ENCODE measurements at places on chromosomes 6 and 20.
A peak's percentile ranks its signal among the peaks of the same experiment; 100 is the strongest.

DNA sequence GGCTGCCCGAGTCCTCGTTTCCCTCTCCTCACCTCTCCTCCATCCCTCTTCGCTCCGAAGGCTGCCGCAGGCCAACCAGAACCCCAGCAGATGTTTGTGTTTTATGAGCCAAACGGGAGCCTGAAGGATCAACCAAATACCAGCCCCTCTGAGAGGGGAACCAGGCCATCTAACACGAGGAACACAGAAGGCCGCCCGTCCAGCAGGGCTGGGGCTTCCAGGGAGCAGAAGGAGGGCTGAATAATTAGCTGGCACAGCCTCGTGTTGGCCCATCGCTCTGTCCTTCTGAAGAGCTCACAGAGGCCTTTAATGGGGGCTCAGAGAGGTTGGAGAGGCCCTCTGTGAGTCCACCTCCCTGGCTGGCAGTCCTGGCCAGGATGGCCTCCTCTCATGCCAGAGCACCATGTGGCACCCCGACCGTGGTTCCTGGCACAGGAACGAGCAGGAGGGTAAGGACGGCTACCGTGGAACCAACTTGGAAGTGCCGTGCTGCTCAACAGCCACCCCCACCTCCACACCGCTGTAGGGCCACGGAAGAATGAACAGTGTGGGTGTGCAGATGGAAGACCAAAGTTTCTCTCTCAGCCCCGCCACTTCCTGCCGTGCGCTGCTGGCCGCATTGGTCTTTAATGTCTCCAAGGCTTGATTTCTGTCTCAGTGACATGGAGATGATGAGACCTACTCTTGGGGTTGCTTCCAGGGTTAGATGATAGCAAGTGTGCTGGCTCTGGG lies 155.2 kb downstream of the SCML4 start:
- peak; percentile 28 for DNase-seq

GRCh38 chr6:79584332-79584731 lies 46.8 kb upstream of the SH3BGRL2 start:
- DNase-seq = no peak

DNA sequence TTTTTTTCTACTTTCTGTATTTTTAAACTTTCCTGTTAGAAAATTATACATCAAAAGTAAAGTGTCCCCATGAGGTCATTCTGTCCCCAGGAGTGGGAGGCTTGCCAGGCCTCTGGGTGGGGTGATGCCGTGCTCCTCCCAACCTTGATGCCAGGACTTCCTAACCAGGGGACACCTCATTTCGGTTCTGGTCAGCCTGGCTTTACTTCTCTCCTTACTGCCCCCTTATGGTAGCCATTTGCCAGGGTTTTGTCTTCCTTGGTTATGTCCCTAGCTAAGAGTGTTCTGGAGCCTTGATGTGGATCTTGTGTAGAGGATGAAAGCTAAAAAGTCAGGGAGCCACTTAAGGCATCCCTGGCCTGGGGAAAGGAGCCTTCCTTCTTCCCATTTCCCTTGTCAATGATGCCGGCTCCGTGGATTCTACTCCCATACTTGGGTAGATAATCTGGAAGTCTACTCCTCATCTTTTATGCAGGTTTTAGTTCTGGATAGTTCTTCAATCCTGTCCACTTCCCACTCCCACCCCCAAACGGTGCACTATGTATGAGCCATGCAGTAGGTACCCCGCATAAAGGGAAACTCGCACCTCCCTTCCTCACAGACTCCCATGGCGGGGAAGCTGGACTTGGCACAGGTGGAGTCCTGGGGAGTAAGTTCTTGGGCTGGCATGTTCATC lies 164.1 kb upstream of the SALL4 start:
- peak; percentile 4 for DNase-seq

DNA sequence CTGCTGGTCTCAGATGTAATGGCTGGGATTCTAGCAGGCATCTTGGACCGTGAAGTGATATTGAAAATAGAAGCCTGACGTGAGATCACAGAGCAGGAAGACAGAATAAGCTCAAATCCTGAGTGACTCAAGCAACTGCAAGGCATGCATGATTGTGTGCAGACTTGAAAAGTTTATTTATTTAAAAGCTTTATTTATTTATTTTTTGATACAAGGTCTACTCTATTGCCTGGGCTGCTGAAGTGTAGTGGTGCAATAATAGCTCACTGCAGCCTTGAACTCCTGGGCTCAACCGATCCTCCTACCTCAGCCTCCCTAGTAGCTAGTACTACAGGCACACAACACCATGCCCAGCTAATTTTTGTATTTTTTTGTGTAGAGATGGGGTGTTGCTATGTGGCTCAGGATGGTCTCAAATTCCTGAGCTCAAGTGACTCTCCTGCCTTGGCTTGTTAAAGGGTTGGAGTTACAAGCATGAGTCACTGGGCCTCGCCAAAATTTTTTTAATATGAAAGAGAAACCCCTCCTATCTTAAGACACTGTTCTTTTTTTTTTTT lies 40.1 kb upstream of the RNF144B start:
- no peak for DNase-seq

DNA sequence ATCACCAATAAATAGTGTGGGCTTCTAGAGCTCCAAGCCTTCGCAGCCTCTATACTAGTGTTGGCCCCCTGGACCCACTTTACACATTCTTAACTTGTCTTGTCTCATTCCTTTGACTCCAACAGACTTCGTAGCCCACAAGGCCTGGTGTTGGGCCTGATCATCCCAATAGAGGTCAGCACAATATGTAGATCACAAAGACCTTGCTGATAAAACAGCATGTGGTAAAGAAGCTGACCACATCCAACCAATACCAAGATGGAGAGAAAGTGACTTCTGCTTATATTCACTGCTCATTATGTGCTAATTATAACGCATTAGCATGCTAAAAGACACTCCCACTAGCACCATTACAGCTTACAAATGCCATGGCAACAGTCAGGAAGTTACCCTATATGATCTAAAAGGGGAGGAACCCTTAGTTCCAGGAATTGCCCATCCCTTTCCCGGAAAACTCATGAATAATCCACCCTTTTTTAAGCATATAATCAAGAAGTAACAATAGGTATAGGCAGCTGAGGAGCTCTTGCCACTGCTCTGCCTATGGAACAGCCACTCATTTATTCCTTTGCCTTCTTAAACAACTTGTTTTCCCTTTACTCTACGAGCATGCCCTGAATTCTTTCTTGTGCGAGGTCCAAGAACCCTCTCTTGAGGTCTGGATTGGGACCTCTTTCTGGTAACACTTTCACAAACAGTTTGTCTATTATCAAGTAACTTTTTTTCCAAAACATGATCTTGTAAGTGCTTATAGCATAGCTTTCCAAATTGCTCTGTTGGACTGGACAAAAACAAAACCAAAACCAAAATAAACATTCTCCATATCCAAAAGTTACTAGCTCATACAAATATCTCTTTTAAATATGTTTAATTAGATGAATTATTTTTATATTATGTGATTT lies 54.6 kb upstream of the ECHDC1 start:
- no peak for DNase-seq

GRCh38 chr6:39088331-39088730 lies 26.7 kb downstream of the SAYSD1 start:
- DNase-seq = no peak

DNA sequence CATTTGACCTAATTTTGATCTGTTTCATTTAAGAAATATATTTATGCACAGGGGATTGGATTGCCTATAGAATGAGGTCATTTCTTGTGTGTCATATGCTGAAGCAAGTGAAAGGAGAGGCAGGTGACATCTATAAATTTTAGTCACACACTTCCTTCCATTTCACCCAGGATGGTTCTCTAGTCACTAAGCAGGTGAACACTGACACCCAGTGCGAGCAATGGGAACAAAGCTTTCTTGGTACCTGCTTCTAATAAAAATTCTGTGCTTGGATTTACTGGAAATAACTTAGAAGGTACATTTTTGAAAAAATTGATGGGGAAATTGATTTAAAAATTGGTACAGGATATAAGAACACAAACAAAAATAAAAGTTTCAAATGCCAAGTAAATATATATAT lies 66.9 kb upstream of the MC3R start:
- no peak for DNase-seq

- DNase-seq = no peak
These were observed 45.0 kb upstream of the IRF4 start for GRCh38 chr6:346386-347030.

- no peak for DNase-seq
These were observed 249.3 kb downstream of the PRKN start for GRCh38 chr6:162478192-162478671.

GRCh38 chr6:6811128-6812009 lies 222.8 kb downstream of the LY86 start:
- no peak for DNase-seq

- no peak for DNase-seq
These were observed 70.0 kb downstream of the FOXC1 start for GRCh38 chr6:1679688-1680068.

DNA sequence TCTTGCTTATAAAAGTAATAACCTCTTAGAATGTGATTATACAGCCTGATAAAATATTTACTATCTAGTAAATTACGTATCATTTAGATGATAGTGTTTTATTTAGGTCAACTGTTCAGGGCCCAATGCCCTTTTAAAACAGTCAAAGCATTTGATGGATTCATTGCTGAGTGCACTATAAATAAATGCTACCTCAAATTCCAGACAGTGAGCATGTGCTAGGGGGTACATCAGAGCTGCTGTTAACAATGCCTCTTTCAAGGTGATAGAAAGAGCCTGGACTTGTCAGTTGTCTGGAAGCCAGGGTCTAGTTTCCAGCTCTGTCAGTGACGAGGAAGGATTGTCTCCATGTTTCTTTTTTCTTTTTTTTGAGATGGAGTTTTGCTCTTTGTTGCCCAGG lies 7.5 kb upstream of the TMEM242 start:
- no peak for DNase-seq

GRCh38 chr6:76003113-76003512 lies 69.3 kb downstream of the IMPG1 start:
- DNase-seq = no peak

- no peak for DNase-seq
These were observed 25.7 kb downstream of the PSMG4 start for GRCh38 chr6:3284436-3284876.

- no peak for DNase-seq
These were observed 9.5 kb downstream of the FAM209B start for GRCh38 chr20:56542489-56543030.

- no peak for DNase-seq
These were observed 832.1 kb downstream of the PHF3 start for GRCh38 chr6:64467656-64468055.

GRCh38 chr6:158910484-158911440 lies 89.2 kb downstream of the RSPH3 start:
- DNase-seq = no peak

- no peak for DNase-seq
These were observed 65.7 kb downstream of the RTN4IP1 start for GRCh38 chr6:106563614-106564013.

DNA sequence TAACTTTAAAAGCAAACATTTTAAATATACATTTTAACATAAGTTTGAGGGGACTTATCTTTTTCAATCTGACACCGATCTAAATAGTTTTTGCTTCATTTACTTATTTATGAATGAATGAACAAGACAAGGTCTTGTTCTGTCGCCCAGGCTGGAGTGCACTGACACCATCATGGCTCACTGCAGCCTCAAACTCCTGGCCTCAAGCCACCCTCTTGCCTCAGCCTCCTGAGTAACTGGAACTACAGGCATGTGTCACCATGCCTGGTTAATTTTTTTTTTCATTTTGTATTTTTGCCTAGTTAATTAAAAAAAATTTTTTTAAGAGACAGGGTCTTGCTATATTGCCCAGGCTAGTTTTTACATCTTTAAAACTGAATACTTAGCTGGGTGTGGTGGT lies 25.4 kb downstream of the FBXO9 start:
- no peak for DNase-seq

GRCh38 chr6:25312703-25313102 lies 33.5 kb downstream of the CARMIL1 start:
- DNase-seq = no peak

DNA sequence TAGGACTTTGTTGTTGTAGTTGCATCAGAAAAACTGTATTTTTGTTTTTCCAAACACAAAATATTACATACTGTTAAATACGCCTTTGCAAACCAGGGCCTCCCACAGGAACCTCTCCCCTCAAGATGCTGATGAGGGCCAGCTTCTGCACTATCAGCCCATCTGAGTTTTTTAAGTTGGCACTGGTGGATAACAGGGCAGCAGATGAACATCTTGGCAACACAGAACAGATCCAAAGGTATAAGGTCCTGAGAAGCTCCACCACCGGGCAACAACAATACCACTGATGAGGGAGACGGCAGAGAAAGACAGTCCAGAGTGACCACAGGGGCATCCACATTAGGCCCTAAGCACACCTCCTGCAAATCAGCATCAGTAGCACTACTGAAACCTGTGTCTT lies 177.7 kb downstream of the DLL1 start:
- DNase-seq = no peak

DNA sequence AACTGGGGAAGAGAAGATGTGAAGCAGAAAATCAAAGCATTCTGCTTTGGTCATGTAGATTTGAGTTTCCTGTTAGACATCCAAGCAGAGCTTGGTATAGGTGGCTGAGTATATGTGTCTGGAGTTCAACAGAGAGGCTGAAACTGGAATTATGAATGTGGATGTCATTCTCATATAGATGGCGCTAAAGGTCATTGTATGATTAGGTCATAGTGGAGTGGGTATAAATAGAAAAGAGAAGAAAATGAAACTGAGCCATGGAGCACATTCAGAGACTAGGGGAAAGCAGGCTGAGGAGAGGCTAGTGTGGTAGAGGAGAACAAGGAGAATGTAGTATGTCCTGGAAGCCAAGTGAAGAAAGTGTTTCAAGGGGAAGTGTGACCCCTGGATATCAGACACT lies 295.6 kb upstream of the PLN start:
- no peak for DNase-seq

- no peak for DNase-seq
These were observed 4.1 kb downstream of the TTLL2 start for GRCh38 chr6:167329014-167329413.

DNA sequence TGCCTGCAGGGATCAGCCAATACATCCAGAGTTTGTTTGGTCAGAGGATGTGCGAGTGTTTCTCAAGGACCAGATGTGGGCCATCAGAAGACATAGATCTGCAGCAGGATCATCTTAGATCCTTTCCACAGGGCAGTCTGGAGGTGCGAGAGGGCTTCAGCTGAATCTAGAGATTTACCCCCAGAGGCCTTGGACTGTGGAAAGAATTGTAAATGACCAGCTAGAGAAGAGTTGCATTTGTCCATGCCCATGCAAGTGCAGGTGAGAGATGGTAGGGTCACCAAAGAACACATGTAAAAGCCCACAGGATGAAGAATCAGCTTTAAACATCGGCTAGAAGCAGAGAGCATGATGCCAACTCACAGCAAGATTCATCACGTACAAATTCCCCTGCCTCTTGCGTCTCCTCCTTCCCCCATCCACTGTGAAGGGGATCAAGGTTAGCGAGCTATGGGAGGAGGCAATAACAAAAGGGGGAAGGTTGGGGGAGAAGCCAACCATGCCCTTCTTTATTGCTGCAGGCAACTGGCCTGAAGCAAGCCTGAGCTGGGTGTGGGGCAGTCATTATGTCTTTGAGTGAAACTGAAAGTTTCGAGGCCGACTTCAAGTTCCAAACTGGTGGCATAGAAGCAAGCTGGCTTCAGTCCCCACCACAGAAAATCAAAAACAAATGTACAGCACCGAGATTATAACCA lies 83.5 kb downstream of the SCML4 start:
- DNase-seq = no peak

- DNase-seq = peak; percentile 22
These were observed 98.8 kb downstream of the ASXL1 start for GRCh38 chr20:32456869-32457478.

All from stimulated activated CD4-positive, alpha-beta T cell treated with anti-CD3 and anti-CD28 coated beads, Interleukin-4, amount 100 ng/mL, for 48 hours (primary cell).